ENCODE measurements at places on chromosomes 12 and 14.

GRCh38 chr12:68970951-68971350 is 38.0 kb upstream of the CPM start:
- DNase-seq = no peak

- no peak for DNase-seq
Observed at GRCh38 chr14:43981135-43981768, 525.8 kb downstream of the FSCB start.

GRCh38 chr12:58750484-58750883 is 169.8 kb downstream of the LRIG3 start:
- peak; percentile 82 for DNase-seq

DNA sequence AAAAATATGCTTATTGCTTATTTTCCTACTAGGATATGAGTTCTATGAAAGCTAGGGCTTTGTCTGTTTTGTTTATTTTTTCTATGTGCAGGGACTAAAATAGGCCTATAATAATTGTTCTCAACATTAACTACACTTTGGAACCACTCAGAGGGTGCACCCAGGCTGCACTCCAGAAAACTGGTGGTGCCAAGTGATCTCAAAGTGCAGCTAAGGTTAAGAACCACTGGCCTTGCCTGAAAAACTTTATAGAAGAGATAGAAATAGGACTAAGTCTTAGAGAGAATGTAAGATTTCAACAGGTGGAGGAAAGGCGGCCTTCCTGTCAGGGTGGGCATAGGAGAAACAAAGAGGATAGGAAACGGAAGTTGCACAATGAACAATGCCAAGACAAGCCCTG is 37.7 kb upstream of the NR1H4 start:
- DNase-seq = no peak

- no peak for DNase-seq
Observed at GRCh38 chr12:119807380-119807779, 69.7 kb downstream of the CIT start.

DNA sequence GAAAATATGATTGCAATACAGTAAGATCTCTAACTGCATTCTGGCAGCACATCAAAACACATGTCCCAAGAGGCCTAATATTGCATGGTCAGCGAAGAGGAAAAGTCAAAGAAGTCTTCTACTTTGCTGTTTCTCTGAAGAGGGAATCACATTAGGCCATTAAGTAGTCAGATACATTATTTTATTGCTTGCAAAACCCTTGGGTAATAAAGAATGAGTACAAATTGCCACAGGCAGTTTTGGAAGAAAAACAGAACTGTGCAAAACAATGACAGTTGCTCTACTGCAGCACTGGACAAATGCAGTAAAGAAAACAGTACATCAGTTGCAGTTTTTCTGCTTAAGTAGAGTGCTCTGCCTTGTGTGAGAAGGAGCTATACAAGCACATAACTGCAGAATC is 211.9 kb downstream of the MED13L start:
- DNase-seq = no peak

DNA sequence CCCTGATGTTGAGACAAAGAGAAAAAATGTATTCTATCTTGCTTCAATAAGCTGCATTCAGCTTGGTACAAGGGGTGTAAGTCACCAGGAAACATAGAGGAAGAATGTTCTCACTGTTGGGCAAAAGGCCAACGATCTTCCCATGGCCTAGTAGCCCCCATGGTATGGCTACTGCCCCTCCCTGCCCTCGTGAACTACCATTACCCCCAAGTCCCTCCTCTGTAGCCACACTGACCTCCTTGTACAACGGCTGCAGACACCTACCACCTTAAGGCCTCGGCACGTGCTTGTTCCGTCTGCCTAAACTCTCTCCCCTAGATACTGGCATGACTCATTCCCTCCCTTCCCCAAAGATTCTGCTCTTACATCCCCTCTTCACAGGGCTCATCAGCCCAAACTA is 81.9 kb upstream of the ANO2 start:
- DNase-seq = no peak

DNA sequence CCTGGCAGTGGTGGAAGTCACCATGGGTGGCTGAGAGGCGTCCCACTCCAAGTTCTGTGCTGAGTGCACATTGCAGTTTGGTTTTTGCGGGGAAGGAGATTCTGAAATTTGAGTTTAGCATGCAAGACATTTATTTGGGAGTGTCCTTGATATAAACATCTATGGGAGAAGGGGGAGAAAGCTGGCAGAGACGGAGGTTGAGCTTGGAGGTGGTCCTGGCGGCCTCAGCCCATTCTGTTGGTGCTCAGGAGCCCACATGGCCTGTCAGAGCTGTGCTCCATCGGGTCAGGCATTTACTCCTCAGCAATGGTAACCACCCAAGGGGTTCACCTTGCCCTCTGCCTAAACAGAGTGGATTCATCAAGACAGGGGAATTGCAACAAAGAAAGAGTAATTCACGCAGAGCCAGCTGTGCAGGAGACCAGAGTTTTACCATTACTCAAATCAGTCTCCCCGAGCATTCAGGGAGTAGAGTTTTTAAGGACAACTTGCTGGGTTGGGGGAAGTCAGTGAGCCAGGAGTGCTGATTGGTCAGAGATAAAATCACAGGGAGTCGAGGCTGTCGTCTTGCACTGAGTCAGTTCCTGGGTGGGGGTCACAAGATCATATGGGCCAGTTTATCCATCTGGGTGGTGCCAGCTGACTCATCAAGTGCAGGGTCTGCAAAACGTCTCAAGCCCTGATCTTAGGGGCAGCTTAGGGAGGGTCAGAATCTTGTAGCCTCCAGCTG is 323.3 kb upstream of the TMEM132C start:
- peak; percentile 48 for DNase-seq

GRCh38 chr12:60872850-60873713 is 1277.3 kb downstream of the SLC16A7 start:
- DNase-seq = no peak

- DNase-seq = no peak
Observed at GRCh38 chr12:10614056-10614370, 604 bp upstream of the MAGOHB start.

DNA sequence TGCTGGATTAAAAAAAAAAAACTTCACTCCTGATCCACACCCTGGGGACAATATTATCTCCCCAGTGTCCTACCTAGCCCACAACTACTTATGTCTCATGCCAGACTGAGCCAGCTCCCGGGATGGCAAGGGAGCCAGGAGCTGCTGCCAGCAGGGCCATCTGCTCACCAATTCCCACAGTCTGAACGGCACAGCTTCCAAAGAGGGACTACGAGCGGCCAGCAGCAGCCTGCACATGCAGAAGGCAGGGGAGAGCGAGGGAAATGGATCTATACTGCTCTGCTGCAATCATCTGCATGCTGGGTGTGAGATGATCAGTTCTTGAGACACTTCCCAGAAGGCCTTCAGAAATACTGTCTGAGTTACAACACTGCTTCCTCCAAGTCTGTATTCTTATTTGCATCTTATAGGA is 11.1 kb downstream of the SSH1 start:
- DNase-seq = no peak

DNA sequence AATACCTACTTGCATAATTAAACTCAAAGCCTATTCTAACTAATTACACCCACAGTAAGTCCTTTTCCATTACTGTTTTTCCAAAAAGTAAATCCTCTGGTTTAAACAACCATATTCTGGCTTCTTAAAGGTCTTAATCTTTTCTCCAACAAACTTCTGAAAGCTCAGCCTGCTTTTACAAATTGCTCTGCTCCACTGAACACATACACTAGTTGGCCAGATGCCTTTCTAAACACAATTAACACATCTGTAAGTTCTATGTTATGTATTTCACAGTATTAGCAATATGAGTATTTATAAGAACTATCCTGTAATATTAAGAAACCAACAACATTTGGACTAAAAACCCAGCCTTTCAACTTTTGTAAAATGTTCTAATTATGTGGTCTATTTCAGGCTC is 30.1 kb downstream of the PTPRB start:
- DNase-seq = no peak

- no peak for DNase-seq
Observed at GRCh38 chr12:92547906-92548305, 154.9 kb upstream of the PLEKHG7 start.

DNA sequence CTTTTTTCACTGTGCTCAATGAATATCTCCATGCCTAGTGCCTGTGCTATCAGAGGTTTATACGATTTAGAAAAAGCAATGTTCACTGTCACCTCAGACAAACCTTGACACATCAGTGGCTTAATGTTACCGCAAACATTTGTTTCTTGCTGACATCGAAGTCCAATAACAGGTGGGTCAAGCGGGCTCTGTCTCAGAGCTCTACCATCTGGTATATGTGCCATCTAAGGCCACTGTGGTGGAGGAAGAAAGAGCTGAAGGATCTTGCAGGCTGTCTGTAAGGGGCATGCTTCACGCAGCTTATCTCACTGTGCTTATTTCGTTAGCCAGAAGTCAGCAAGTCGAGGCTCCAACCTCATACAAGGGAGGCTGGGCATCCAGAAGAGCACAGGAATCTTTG is 189.5 kb upstream of the NTF3 start:
- DNase-seq = no peak

- no peak for DNase-seq
Observed at GRCh38 chr12:6328945-6329702, 12.8 kb downstream of the TNFRSF1A start.

DNA sequence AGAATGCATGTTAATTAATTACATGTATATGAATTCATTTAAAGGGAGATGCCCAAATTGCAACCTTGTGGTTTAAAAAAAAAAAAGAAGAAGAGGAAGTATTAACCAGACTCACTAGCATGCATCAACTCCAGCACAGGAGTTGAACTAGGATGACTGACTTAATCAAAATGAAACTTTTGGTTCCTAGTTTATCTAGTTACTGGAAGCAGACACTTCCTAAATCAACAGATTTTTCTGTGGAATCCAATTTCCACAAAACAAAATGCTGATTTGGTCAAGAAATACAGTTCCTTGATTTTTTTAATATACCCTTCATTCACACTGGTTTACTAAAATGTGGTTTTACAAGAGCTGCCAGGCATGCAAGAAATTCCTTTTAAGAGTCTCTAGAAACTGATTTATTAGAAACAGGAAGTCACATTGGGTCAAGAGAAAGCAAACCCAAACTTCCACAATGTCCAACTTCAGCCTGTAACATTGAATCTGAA is 41.6 kb downstream of the ITPR2 start:
- DNase-seq = no peak

DNA sequence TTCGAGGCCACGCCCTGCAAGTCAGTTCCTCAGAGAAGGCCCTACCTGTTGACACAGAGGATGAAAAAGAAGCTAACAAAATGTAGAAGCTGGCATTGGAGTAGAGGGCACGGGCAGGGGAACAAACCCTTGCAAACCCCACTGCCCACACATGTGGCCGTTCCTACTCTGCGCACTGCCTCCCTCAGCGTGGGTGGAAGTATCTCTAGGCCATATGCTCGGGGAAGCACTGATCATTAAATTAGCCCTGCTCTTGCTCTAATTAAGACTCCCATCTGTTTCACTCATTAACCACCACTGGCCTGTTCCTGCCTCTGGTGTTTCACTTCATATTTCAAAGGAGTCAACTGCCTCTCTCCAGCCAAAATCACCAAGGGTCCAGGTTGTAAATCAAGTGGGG is 201.2 kb upstream of the SFSWAP start:
- DNase-seq = no peak

GRCh38 chr12:23950210-23950774 is 822 bp upstream of the SOX5 start:
- DNase-seq = peak; percentile 13

- DNase-seq = peak; percentile 48
Observed at GRCh38 chr14:78902010-78902623, 731.9 kb downstream of the NRXN3 start.

DNA sequence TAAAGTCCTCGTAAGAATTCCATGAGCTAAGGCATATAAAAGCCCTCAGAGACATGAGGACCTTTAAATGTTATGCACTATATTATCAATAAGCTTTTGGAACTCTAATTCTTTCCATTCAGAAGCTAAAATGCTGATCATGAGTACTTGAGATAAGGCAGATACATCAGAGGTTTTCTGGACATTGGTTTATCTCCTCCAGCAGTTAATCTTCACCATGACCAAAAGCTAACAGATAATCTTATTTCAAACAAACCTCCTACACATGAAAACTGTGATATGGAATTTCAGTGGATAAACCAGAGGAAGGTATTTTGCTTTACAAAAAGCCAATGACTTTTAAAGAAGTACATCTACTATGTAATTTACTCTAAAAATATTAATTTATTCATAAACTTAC is 97.9 kb upstream of the BBS10 start:
- DNase-seq = no peak

DNA sequence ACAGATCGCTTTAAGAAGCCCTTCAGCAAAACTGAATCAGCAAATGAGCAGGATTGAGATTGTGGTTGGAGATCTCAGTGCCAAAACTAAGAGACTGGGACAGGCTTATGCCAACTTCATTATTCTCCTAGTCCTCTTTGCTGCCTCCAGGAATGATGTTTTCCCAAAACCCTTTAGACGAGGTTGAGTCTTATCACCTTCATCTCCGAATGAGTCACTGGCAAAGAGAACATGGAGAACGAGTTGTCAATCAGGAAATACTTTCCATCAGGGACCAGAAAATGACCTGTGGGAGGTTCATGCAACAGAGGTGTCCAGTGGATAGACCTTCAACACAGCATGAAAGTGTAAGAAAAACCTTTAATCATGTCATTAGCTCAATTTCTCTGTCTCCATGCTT is 461.5 kb downstream of the RMST start:
- no peak for DNase-seq

GRCh38 chr12:5716201-5716600 is 228.9 kb downstream of the ANO2 start:
- no peak for DNase-seq

GRCh38 chr14:34013721-34014060 is 62.8 kb upstream of the EGLN3 start:
- DNase-seq = no peak

GRCh38 chr12:98696036-98696646 is 51.1 kb downstream of the APAF1 start:
- no peak for DNase-seq

- peak; percentile 2 for DNase-seq
Observed at GRCh38 chr12:126874427-126875026, 1392.4 kb upstream of the TMEM132C start.

- DNase-seq = no peak
Observed at GRCh38 chr14:64728856-64729255, 24.6 kb downstream of the PLEKHG3 start.

DNA sequence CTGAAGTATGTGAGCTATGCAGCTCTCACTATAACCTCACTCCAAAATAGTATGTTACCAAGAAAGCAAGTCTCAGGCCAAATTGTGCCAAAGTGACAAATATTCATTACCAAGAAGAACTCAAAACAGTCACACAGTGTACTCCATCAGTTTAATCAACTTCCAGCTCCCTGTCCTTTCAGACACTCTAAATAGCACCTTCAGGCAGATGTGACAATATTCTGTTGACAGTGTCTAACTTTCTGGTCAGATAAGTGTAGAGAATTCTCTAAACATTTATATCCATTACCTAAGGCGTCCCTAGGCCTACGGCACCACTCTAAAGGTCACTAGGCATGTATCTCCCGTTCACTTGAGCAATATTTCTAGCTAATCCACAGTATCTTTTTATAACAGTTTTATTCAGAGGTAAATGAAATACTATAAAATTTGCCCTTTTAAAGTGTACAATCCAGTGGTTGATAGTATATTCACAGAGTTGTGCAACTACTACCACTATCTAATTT is 21.7 kb downstream of the CPNE8 start:
- no peak for DNase-seq

GRCh38 chr14:23639891-23640523 is 3.8 kb downstream of the DHRS2 start:
- no peak for DNase-seq

Measured in brain microvascular endothelial cell (primary cell).